ENCODE measurements at places on chromosomes 1 and 21.
A peak's percentile ranks its signal among the peaks of the same experiment; 100 is the strongest.

DNA sequence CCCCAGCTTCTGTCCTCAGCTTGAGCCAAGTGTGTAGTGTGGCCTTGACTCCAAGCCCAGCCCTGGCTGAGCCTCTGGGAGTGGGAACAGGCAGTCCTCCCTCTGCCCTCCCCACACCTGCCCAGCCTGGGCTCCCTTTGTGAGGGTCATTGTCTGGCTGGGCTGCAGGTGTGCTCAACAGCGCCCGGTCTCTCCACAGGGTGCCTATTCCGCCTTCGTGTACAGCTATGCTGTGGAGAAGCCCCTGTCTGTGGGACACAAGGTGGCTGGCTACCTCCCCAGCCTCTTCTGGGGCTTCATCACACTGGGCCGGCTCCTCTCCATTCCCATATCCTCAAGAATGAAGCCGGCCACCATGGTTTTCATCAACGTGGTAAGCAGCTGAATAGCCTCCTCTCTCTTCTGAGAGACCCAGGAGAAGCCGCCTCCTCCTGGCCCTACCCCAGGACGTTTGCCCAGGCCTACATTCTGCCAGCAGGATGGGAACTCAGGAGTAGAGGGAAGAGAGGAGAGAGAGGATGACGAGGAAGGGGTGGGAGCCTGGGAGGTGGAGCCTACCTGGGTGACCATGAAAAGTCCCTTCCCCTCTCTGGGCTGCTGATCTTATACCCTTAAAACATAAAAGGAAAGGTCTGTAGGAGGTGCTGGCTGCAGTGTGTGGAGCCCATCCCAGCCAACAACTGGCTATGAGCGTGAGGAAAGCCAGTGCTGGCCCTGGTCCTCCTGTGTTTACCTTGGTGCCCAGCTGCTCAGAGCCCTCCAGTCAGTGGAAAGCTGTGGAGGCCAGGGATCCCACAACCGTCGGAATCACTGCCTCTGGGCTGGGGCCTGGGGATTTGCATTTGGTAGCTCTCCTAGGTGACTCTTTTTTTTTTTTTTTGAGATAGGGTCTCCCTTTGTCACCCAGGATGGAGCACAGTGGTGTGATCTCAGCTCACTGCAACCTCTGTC is 45.7 kb downstream of the ELK4 start:
- DNase-seq = no peak

DNA sequence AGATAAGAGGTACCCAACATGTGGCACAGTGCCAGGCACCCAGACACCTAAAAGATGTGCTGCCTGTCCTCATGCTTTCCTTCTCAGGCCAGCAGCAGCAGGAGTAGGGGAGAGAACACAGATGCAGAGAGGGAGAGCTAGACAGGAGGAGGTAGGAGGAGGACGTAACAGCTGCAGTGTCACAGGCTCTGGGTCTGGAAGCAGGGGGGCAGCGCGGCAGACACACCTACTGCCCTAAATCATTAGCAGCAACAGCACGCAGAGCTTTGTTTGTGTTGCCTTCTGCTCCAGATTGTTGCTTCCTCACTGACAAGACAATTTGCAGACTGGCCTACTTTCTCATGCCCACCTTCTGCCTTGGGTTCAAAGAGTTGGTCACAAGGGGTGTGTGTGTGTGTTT is 196.7 kb upstream of the DAB1 start:
- peak; percentile 21 for DNase-seq

- no peak for DNase-seq
Measured at GRCh38 chr1:181513786-181514297, 30.5 kb downstream of the CACNA1E start.

DNA sequence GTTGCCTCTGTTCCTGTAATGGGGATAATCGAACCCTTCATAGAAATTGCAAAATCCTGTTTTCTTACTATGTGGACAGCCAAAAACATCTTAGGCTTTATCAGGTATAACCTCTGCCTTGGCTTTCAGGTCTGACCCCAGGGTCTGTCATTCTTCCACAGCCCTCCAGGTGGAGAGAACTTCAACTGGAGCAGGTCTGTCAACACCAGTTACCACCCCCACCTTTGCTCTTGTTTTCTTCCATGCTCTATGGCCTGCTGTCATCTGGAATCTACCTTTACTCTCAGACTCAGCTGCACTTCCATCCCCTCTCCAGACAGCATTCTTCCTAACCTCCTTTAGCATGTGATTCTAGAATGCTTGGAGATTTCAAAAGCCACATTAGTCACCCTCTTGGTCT is 10.4 kb upstream of the GJA9 start:
- DNase-seq = no peak
